ENCODE measurements at places on chromosomes 12 and 14. TPM values are rescaled to one million over a fixed set of nuclear protein-coding genes. Genes with fewer than 3 reads are reported as not detected.

DNA sequence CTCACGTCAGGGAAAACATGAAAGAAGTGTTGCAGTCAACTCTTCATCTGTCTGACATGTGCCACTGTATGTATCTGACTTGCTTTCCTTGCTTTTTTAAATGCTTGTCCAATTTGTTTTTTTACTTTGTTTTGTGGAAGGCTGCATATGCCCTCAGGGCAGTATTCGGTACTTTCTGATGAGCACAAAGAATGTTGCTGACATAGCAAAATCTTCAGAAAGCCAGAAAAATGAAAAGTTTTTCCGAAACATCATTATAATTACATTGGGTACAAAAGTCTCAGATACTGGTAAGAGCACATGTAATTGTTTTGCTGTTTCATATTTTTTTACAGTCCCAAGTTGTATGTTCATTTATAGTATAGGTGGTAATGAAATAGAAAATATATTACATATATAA, 144.3 kb downstream of the NTS start:
- no peaks in the 10 kb centered on the region for H3K27me3 ChIP-seq
- H3K27ac ChIP-seq: no peak overlapping the region
- no peaks in the 10 kb centered on the region for H3K4me1 ChIP-seq
- H3K36me3 ChIP-seq: no peaks in the 10 kb centered on the region

- H3K4me3 ChIP-seq: no peak overlapping the region
- peaks cover 5% of the 10 kb centered on the region for H3K4me1 ChIP-seq
- H3K36me3 ChIP-seq: peaks cover 11% of the 10 kb centered on the region
- H3K27me3 ChIP-seq: peaks cover 17% of the 10 kb centered on the region
- H3K27ac ChIP-seq: no peak overlapping the region
Observed at GRCh38 chr12:3157581-3158323, 80.6 kb downstream of the TSPAN9 start.

DNA sequence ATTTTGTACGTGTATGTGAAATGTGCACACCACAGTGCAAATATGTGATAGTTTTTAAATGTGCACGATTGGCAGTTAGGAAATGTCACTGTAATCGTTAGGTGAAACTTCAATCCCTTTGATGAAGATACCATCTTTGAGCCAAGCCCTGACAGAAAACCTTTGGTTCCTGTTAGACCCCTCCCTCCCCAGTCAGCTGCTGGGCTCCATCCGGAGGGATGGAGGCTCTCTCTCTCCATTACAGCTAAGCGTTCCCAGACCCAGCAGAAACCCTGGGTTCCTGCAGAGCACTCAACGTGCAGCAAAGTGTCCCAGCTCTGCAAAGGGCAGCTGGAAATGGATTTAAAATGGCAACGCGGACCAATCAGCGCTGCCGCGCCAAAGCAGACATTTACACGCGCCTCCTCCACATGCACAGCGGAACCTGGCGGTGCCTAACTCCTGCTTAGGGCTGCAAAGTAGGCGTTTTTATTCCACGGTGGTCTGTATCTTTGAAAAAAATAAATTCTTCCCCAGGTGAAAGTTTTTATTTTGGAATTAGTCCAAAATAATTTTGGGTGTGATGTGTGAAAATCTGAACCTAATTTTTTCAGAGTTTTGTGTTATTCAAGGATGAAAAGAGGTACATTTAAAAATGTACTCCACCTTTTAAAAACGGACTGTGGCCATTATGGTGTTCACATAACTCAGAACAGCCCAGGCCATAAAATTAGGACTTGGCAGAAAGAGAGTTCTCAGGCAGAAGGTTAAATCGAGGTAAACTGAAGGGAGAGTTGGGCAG, 1.4 kb upstream of the HMGA2 start:
- H3K36me3 ChIP-seq: no peaks in the 10 kb centered on the region
- H3K27ac ChIP-seq: no peak overlapping the region
- H3K27me3 ChIP-seq: peaks cover 69% of the 10 kb centered on the region
- no peak for DNase-seq
- H3K4me3 ChIP-seq: peak overlapping the region; percentile 84

- H3K36me3 ChIP-seq: no peaks in the 10 kb centered on the region
- peaks cover 14% of the 10 kb centered on the region for H3K4me1 ChIP-seq
- no peak for DNase-seq
- peaks cover 42% of the 10 kb centered on the region for H3K27me3 ChIP-seq
Observed at GRCh38 chr14:75626863-75627262, 33.8 kb downstream of the ERG28 start.

GRCh38 chr12:106187155-106187789, 48.5 kb upstream of the NUAK1 start:
- H3K4me3 ChIP-seq: no peak overlapping the region
- H3K36me3 ChIP-seq: no peaks in the 10 kb centered on the region
- no peak for DNase-seq
- no peaks in the 10 kb centered on the region for H3K4me1 ChIP-seq

DNA sequence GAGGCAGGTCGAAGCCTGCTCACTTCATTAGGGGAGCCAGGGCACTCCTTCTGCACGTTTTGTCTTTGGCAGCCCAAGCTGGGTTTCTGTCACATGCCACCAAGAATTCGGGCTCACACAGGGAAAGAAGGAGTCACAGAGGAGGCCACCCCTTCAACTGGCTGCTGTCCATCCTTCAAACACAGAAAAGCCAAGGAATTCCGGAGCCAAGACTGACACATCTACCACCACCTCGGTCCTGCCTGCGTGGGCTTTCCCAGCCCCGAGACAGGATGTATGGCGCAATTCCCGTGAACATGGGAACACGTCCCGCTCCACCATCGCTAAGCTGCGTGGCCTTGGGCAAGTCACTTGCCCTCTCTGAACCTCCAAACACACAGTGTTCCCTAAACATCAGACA, 70.4 kb downstream of the NCOR2 start:
- peaks cover 78% of the 10 kb centered on the region for H3K4me1 ChIP-seq
- no peaks in the 10 kb centered on the region for H3K36me3 ChIP-seq
- no peak overlapping the region for H3K4me3 ChIP-seq
- H3K27me3 ChIP-seq: no peaks in the 10 kb centered on the region
- peak overlapping the region; percentile 42 for H3K27ac ChIP-seq

DNA sequence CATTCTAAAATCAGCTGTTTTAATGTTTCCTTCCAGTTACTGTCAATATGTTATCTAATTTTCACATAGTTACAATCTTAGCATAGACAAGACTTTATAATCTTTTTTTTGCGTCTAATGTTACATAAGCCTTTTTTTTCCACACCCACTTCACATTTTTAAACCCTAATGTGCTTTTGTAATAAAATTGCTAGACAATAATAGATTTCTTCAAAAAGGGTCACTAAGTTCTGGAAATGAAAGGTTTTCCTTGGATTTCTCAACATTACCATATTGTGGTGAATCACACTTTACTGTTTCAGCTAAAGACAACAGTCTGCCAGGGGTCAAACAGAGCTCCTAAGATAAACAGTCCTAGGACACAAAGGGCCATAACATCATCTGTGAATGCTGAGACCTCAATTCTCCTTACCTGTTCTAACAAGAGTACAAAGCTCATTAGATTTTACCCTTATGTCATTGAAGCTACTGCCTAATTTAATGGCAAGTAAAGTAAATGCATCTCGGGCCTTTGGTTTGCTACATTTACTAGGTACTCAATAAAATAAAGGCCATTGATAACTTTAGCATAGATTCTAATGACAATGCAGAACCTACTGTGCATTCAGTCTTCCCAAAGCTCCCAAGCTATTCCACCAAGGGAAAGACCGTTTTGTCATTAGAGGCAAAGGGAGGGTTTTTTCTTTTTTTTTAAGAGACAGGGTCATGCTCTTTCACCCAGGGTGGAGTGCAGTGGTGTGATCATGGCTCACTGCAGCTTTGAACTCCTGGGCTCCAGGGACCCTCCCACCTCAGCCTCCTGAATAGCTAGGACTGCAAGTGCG, 111.2 kb upstream of the SLC38A2 start:
- no peak overlapping the region for H3K27ac ChIP-seq
- no peaks in the 10 kb centered on the region for H3K27me3 ChIP-seq
- no peaks in the 10 kb centered on the region for H3K36me3 ChIP-seq
- no peak for DNase-seq

Gene STXBP6
- polyA plus RNA-seq: not detected

Gene GRIN2B
- polyA plus RNA-seq: 0.01 TPM

Gene SLC35F4
- not detected for polyA plus RNA-seq

Gene SLC7A7
- polyA plus RNA-seq: 16.2 TPM
